ENCODE measurements at places on chromosomes 11 and 22.
A peak's percentile ranks its signal among the peaks of the same experiment; 100 is the strongest.

DNA sequence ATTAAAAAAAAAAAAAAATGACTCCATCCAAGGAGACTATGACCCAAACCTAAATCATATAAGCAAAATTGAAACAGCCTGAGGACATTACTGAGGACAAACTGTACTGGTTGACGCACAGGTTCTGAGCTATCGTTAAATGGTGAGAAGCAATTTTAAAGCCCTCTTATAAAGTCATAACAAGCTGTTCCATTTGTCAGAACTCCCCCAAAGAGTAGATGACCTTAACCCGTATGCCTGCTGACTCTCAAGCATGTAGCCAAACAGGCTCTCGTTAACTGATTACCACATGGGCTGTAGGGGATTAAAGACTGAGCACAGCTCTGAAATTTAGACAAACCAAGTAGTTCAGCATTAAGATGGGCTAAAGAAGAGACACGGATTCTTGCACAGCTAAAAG, 2.2 kb downstream of the CRYAB start:
- no peak for DNase-seq

- no peak for DNase-seq
Measured at GRCh38 chr11:80702264-80702663, 1261.4 kb upstream of the TENM4 start.

DNA sequence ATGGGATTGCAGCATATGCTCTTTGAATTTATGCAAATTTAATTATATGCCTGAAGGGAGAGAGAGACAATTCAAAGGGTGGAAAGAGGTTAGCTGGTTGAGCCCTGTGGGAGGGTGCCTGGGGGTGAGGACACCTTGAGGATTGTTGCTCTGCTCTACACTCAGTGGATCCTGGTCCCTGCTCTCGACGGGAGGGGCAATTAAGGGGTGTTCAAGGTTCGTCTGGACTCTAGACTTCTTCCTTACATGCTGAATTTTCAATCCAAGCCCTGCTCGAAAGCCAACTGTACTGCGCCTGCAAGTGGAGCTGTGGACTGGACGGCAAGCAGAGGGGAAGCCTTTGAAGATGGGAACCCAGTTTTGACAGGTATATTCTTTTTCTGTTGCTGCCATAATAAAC, 15.5 kb upstream of the OR5M11 start:
- DNase-seq, result peak; percentile 2

DNA sequence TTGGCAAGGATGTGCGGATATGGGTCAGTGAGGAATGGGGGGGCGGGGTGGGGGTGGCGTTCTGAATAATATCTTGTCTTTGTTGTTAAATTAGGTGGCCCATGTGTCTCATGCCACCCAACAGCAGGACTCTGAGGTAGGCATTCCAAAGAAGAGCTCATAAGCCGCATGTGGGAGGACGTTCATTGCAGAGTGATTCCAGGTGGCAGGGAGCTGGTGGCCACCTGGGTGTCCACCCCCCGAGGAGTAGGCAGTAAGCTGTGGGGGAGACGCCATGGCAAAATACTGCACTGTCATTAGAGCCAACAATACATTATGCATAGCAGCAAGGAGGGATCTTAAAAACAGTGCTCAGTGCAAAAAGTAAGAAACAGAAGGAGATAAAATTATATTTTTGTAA, 14.3 kb upstream of the CAPN5 start:
- DNase-seq, result no peak

GRCh38 chr11:41392596-41392995, 66.9 kb downstream of the LRRC4C start:
- DNase-seq, result no peak

DNA sequence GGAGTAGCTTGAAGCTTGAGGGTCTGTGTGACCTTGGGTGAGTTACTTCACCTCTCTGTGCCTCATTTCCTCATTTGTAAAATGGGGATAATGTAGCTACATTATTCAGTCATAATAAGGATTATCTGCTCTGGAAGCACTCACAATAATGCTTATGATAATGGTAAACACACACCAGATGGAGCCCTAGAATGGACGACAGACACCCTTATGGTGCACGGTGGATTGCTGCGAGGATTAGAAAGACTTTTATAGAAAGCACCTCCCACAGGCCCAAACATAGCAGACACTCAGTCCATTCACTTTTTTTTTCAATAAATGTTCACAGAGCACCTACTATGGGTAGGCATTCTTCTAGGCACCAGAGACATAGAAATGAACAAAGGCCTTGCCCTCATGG, 53.8 kb downstream of the LARGE1 start:
- no peak for DNase-seq

DNA sequence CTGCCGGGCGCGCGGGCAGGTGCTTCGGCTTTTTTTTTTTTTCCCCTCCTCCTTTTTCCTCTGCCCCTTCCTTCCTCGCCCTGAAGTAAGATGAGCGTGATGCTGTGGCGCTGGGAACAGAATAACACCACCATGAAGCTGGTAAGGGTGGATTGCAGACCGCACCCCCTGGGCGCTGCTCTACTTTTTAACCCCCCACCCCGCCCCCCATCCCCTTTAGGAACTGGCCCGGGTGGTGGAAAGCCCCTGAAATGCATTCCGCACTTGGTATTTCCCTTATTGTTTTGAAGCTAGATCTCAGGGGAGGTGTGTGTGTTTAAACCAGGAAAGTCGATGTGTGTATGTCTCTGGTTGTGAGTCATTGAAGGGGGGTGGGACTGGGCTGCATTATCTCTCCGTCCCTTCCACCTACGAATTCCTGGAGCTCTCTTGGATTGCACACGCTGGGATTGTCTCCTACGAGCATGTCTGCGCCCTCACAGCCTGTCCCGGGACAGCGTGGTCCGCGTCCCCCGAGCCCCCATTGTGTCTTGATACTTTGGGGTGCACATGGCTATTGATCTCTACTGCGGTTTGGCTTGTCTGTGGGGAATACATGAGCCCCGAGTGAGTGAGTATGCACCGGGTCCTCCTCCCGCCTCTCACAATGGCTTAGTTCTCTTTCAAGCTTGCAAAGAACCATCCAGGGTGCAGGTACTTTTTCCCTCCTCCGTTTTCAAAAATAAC, 64.9 kb downstream of the NAV2 start:
- DNase-seq, result peak; percentile 59

- no peak for DNase-seq
Measured at GRCh38 chr11:69884751-69885150, 65.5 kb upstream of the FGF3 start.

- DNase-seq, result no peak
Measured at GRCh38 chr11:77196961-77197360, 68.9 kb downstream of the MYO7A start.

DNA sequence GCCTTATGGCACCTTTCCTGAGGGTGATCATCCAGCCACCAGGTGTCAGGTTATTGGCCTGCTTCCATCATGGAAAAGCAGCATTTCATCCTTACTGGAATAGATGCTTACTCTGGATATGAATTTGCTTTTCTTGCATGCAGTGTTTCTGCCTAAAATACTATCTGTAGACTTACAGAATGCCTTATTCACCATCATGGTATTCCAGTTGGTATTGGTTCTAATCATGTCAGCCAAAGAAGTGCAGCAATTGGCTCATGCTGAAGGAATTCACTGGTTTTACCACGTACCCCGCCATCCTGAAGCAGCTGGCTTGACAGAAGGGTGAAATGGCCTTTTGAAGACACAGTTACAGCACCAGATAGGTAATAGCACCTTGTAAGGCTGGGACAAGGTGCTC, 194.2 kb downstream of the AASDHPPT start:
- no peak for DNase-seq

GRCh38 chr11:92811341-92811740, 158.1 kb upstream of the MTNR1B start:
- no peak for DNase-seq

GRCh38 chr22:46547179-46547882, 9.9 kb upstream of the CELSR1 start:
- peak; percentile 35 for DNase-seq

DNA sequence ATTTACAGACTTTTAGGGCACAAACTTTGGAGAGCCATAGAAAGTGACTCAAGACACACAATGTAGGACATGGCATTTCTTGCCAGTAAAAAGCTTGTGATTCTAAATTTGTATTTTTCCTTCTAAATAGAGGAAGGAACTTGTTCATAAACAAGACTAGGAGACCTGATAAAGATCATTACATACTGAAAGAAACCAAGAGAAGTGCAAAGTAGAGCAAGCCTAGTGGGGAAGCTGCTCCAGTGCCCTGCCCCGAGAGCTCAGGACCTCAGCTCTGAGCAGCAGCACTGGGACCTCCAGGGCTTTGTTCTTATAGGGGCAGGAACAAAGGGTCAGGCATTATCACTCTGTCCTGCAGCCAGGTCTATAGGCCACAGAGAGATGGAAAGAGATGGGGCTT, 7.2 kb downstream of the IRAG1 start:
- no peak for DNase-seq

DNA sequence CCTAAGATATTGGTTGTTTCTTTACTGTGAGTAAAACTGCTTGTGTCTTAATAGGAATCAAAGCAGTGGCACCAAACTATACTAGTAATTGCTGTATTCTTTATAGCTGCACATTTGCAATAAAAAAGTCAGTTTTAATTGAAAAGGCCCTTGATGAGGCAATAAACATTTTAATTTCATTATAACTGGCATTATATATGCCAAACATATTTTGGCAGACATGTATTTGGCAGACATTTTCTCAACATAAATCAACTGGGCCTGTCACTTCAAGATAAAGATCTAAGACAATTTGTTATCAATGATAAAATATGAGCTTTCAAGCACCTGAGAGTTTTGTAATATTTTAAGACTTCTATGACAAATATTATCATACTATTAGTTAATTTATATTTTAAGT, 245.7 kb downstream of the SBF2 start:
- no peak for DNase-seq

DNA sequence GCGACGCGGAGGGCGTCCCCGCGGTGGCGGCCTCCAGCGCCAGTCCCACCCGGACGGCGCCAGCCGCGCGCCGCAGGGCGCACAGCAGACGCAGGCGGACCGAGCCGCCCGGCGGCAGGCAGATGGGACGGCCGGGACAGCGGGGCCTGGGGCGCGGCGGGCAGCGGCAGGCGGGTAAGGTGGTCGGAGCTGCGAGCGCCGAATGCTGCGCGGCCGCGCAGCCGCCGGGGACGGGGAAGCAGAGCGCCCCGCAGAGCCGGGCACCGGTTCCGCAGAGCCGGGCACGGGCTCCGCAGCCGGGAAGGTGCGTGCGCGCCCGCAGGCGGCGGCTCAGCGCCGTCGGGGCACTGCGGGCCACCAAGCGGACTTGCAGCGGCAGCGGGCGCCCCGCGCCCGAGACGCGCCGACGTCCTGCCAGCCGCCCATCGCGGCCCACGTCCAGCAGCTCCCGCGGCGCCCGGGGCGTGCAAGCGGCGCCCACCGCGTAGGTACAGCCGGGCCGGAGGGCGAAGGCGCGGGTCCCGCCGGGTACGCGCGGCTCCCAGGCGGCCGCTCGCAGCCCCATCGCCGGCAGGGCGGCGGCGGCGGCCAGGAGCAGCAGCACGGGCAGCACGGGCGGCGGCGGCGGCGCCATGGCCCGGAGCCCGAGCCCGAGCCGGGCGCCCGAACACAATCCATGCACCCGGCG, 739 bp downstream of the CELSR1 start:
- no peak for DNase-seq

- DNase-seq, result no peak
Measured at GRCh38 chr22:23714596-23715578, 24.1 kb downstream of the RGL4 start.

- DNase-seq, result no peak
Measured at GRCh38 chr11:57097149-57097548, 84.6 kb upstream of the LRRC55 start.

- peak; percentile 32 for DNase-seq
Measured at GRCh38 chr11:69001243-69002081, 11.6 kb downstream of the MRGPRF start.

GRCh38 chr22:50704510-50705218, 32.0 kb downstream of the SHANK3 start:
- no peak for DNase-seq

DNA sequence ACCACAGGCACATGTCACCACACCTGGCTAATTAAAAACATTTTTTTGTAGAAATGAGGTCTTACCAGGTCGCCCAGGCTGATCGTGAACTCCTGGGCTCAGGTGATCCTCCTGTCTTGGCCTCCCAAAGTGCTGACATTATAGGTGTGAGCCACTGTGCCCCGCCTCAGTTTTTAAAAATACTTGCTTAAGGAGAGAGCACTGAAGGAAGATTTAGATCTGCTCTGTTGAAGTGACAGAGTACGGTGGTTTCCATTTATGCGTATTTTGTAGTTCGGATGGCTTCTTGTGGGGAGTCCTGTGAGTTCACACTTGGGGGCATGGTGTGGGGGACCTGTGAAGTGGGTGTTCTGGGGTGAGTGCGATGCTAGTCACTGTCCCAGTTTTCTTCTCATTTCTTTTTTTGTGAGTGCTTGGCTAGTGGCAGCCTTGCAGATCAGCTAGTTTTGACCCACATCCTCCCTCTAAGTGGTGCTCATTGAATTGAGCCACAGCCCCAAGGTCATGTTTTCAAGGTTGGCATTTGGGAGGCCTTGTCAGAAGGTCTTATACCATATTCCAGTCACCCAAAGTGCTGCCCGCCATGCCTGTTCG, 31.5 kb downstream of the PTPRJ start:
- no peak for DNase-seq

DNA sequence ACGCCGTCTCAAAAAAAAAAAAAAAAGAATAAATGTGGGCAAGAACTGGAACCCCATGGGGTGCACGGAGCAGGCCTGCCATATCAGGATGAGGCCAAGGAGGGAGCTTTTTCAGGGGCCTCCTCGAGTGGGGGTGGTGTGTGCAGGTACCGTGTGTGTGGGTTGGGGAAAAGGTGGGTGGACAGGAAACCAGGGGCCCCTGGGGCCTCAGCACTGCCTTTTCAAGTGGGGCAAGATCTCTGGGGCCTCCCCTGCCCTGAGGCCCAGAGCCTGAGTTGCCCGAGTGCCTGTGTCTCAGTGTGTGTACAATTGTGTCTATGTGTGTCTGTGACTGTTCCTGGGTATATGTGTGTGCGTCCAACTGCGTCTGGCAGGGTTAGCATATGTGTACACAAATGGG, 23.8 kb downstream of the TEF start:
- DNase-seq, result no peak

DNA sequence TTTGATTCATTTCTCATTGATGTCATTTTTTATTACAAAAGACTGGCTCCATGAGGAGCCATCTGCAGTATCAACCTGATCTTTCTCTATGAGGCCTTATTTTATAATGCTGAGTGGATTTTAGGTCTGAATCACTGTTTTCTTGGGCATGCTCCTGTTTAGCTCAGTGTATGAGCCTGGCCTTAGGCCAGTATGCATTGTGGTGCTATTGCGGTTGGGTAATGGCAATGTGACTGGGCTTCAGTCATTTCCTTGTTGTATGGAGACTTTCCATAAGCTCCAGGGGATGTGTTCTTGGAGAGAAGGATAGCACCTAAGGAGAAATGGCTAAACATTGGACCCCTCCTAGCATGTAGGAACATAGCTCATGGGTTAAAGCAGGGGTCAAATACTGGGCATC, 293.2 kb downstream of the NELL1 start:
- DNase-seq, result no peak

DNA sequence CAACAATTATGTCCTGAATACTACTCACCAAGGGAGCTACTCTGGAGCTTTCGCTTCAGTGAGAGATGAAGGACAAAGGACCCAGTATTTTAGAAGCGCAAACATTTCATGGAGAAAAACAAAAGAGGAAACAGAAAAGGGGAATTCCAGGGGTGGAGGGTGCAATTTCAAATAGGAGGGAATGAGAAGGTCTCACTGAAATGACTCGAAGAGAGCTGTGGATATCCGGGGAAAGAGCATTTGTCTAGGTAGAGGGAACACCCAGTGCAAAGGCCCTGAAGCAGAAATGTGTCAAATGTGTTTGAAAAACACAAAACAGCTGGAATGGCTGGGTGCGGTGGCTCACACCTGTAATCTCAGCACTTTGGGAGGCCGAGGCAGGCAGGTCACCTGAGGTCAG, 2.4 kb downstream of the RPS19BP1 start:
- DNase-seq, result no peak

- DNase-seq, result no peak
Measured at GRCh38 chr22:45088576-45088975, 75.1 kb upstream of the NUP50 start.
